ENCODE measurements at places on chromosomes 3 and 15.
A peak's percentile ranks its signal among the peaks of the same experiment; 100 is the strongest.

GRCh38 chr15:57282686-57283085 is 93.6 kb upstream of the CGNL1 start:
- DNase-seq: no peak

GRCh38 chr3:52820736-52821135 is 9.7 kb downstream of the ITIH4 start:
- peak; percentile 18 for DNase-seq

DNA sequence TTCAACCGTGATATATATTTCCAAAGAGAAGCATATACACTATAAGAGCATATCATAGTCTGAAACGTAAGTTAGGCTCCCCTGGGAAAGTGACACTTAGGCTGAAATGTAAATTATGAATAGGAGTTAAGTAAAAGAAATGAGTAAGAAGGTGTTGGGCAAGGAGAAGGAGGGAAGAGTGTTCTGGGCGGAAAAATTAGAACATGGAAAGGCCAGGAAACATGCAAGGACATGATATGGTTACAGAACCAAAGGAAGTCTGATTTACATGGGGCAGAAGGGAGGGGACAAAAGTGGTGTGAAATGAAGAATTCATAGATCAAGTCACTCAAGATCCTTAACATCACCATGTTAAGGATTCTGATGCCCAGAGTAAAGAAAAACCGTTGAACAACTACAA is 75.2 kb downstream of the SCAPER start:
- no peak for DNase-seq

- no peak for DNase-seq
These were observed 11.1 kb downstream of the ALPK3 start for GRCh38 chr15:84828086-84828908.

DNA sequence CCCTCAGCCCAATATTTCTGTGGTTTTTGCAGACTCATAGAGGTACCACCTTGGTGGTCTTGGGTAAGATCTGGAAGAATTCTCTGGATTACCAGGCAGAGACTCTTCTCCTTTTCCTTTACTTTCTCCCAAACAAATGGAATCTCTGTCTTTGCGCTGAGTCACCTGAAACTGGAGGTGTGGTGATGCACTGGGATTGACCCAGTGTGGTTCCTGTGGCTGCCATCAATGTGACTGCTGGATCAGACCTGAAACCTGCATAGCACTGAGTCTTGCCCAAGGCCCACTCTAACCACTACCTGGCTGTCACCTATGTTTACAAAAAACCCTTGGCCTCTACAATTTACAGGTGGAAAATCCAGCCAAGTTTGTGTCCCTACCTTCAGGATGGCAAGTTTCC is 295.3 kb downstream of the RBMS3 start:
- no peak for DNase-seq

DNA sequence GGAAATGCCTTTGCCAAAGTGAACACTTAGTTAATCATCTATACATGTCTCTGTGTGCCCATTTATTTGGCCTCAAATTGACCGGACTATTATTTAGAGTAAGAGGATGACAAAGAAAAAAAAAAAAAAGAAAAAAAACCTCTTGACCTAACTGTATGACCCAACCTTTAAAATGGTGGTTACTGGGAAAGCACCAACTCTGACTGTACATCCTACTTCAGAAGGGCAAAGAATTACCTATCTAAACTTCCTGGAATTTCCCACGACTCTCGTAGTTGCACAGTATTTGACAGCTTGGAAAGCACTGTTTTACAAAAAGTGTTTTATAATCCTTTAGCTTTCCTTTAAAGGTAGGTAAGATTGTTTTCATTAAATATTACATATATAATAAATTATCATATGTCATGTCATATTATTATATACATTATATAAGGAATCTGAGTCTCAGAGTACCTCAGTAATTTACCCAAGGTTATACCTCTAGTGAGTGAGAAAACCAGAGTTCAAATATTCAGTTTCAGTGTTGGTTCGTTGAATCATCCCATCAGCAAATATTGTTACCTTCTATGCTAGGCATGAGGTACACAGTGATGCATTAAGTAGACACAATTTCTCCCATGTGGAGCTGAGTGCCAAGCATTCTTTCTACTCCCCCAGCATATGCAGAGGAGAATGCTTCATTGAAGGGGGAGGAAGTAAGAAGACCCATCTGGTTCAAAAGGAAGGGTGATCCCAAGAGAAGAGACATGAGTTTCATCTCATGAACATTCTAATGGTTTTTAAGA is 5.0 kb downstream of the BCL2A1 start:
- DNase-seq: no peak

All from memory B cell (primary cell).